ENCODE measurements at places on chromosomes 11 and 22. TPM values are rescaled to one million over a fixed set of nuclear protein-coding genes. Genes with fewer than 3 reads are reported as not detected.

The FGF19 gene
- 37.5 TPM for total RNA-seq

The CARNS1 gene
- total RNA-seq, result 1.0 TPM

The PYGM gene
- 1.7 TPM for total RNA-seq

The HOATZ gene
- not detected for total RNA-seq

The FAM227A gene
- total RNA-seq, result 3.9 TPM

The SEPTIN3 gene
- 9.3 TPM for total RNA-seq

The KCNK4 gene
- total RNA-seq, result not detected

The MMP8 gene
- not detected for total RNA-seq

The OR2D2 gene
- total RNA-seq, result 0.20 TPM

DNA sequence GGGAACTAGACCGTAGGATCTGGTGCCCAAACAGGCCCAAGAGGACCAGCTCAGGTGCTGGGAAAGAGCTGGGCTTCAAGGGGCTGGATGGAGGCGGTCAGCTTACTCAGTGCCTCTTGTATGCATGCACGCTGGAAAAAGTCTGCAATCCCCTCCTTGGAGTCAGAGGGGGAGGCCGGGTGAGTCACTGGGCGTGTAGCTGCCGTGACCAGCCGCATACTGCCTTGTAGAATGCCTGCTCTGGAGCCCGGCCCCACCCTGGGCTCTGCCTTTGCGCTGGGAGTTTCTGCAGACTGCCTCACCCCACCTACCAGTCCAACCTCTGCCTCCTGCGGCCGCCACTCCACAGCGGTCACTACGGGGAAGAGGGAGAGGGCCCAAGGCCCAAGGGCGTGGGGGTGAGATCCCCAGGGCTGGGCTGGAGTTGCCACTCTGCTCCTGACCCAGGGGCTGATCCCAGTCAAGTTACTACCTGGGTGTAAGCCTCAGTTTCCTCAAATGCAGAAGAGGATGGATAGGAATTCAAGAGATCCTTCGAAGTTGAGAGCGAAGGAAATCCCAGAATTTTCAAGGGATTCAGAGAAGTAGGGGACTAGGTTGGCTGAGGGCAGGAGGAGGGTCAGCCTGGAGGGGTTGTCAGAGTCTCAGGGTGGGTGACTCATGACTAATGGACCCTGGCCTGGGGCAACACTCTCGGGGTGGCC lies 4.2 kb downstream of the MRGPRF start:
- H3K36me3 ChIP-seq, result no peaks in the 10 kb centered on the region
- peak overlapping the region; percentile 64 for H3K27ac ChIP-seq
- no peak overlapping the region for H3K4me3 ChIP-seq
- H3K4me1 ChIP-seq, result peaks cover 38% of the 10 kb centered on the region
- H3K27me3 ChIP-seq, result no peaks in the 10 kb centered on the region

GRCh38 chr11:76237000-76237649 lies 30.8 kb upstream of the WNT11 start:
- no peaks in the 10 kb centered on the region for H3K27me3 ChIP-seq
- H3K4me3 ChIP-seq, result no peak overlapping the region
- no peak for DNase-seq
- H3K4me1 ChIP-seq, result peaks cover 19% of the 10 kb centered on the region

DNA sequence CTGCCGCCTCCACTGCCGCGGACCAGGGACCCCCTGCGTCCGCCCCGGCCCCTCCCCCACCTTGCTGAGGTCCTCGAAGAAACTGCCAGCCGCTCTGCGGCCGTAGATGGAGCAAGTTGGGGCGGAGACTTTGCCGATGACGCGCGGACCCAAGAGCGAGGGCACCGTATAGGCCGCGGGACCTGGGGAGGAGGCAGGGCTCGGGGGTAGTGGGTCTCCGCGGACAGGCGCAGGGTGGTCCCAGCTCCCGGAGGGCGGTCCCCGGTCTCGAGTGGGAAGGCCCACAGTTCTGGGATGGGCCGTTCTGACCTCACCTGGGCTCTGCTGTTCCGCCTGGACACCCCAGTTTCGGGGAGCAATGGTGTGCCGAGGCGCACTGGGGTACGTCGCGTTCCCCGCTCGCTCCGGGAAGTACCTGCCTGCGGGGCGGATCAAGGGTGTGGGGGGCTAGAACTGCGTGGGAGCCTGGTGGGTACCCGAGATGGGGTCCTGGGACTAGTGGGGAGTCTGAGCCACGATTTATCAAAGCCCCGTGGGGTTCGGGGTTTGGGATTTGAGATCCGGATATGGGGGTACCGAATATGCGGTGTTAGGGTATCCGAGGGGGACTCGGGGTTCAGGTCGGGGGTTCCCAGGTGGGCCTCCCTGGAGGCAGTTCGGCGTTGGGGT lies 1.2 kb upstream of the TYMP start:
- H3K27me3 ChIP-seq, result no peaks in the 10 kb centered on the region
- peaks cover 67% of the 10 kb centered on the region for H3K4me1 ChIP-seq
- peak; percentile 76 for DNase-seq

- H3K36me3 ChIP-seq, result no peaks in the 10 kb centered on the region
- no peak overlapping the region for H3K4me3 ChIP-seq
- no peaks in the 10 kb centered on the region for H3K4me1 ChIP-seq
- no peak overlapping the region for H3K27ac ChIP-seq
- no peaks in the 10 kb centered on the region for H3K27me3 ChIP-seq
Observed at GRCh38 chr11:42253156-42253555, 793.7 kb upstream of the LRRC4C start.

GRCh38 chr11:126698576-126698975 lies 302.0 kb downstream of the KIRREL3 start:
- H3K4me1 ChIP-seq, result no peaks in the 10 kb centered on the region
- no peak for DNase-seq
- H3K27me3 ChIP-seq, result peaks cover 37% of the 10 kb centered on the region
- no peak overlapping the region for H3K4me3 ChIP-seq
- H3K27ac ChIP-seq, result no peak overlapping the region

GRCh38 chr11:57513911-57514537 lies 1.5 kb downstream of the SLC43A1 start:
- H3K27ac ChIP-seq, result no peak overlapping the region
- H3K4me1 ChIP-seq, result peaks cover 15% of the 10 kb centered on the region
- H3K36me3 ChIP-seq, result no peaks in the 10 kb centered on the region
- DNase-seq, result no peak

- peak; percentile 56 for DNase-seq
- H3K4me1 ChIP-seq, result peaks cover 6% of the 10 kb centered on the region
- H3K27me3 ChIP-seq, result no peaks in the 10 kb centered on the region
- H3K27ac ChIP-seq, result peak overlapping the region; percentile 27
- H3K4me3 ChIP-seq, result no peak overlapping the region
Observed at GRCh38 chr11:69670158-69670845, 4.9 kb downstream of the LTO1 start.

- no peak for DNase-seq
- H3K4me3 ChIP-seq, result no peak overlapping the region
- H3K4me1 ChIP-seq, result no peaks in the 10 kb centered on the region
- H3K36me3 ChIP-seq, result no peaks in the 10 kb centered on the region
- no peaks in the 10 kb centered on the region for H3K27me3 ChIP-seq
- H3K27ac ChIP-seq, result no peak overlapping the region
Observed at GRCh38 chr11:6458352-6459098, 15.2 kb downstream of the TRIM3 start.

GRCh38 chr22:45019861-45020655 lies 10.3 kb upstream of the PHF21B start:
- DNase-seq, result no peak
- no peaks in the 10 kb centered on the region for H3K36me3 ChIP-seq
- no peaks in the 10 kb centered on the region for H3K4me1 ChIP-seq
- 0 out of 2 replicates have a peak, but pooled peaks cover 4% of the 10 kb centered on the region for H3K27me3 ChIP-seq
- H3K4me3 ChIP-seq, result no peak overlapping the region

DNA sequence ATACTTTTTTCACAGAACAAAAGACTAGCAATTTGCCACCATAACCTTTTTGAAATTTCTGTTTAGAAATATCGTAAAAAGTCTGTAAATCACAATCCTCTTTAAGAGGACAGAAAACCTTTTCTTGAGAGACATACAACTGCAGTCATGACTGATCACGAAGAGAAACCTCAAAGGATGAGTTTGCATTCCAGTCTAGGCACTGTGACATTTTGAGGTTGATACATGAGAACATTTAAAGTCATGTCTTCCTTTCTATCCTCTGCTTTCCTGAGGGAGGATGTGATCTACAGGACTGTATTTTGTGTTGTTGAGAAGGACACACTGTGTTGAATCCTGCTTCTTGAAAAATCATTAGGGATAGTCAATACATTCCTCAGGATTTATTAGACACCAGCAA lies 476.7 kb upstream of the CCDC179 start:
- H3K4me3 ChIP-seq, result no peak overlapping the region
- H3K36me3 ChIP-seq, result no peaks in the 10 kb centered on the region
- no peak for DNase-seq
- H3K27ac ChIP-seq, result no peak overlapping the region
- H3K27me3 ChIP-seq, result no peaks in the 10 kb centered on the region
- no peaks in the 10 kb centered on the region for H3K4me1 ChIP-seq

GRCh38 chr11:12544986-12545775 lies 129.0 kb upstream of the TEAD1 start:
- H3K27me3 ChIP-seq, result no peaks in the 10 kb centered on the region
- peaks cover 17% of the 10 kb centered on the region for H3K4me1 ChIP-seq
- no peak overlapping the region for H3K27ac ChIP-seq
- no peaks in the 10 kb centered on the region for H3K36me3 ChIP-seq
- no peak for DNase-seq

- no peaks in the 10 kb centered on the region for H3K36me3 ChIP-seq
- no peaks in the 10 kb centered on the region for H3K4me1 ChIP-seq
- no peak overlapping the region for H3K27ac ChIP-seq
- H3K4me3 ChIP-seq, result no peak overlapping the region
- no peak for DNase-seq
- peaks cover 4% of the 10 kb centered on the region for H3K27me3 ChIP-seq
Observed at GRCh38 chr11:128394431-128395089, 192.8 kb downstream of the ETS1 start.

DNA sequence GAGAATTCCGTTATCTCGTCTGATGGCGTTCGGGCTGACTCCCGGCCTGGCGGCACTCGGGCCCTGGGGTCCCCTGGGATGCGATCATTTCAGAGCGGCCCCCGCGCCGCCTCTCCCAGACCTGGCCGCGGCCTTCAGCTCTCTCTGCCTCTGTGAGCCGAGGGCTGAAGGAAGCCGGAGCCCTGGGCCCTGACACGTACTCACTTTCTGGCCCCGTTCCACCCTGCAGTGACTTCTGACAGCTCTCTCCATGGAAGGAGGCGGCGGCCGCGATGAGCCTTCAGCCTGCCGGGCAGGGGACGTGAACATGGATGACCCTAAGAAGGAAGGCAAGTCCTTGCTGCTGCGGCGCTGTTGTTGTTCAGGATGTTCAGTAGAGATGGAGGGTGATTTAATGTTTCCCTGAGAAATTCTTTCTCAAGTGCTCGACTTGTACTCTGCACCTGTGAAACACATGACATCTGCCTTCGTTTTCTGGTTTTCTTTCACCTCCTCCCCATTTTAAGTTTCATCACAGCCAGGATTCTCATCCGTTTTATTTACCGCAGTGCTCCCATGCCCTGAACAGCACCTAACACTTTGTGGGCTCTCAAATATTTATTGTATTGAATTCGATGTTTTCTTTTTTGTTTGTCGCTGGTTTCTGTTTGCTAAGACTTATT lies 612 bp downstream of the GTSE1 start:
- H3K27ac ChIP-seq, result peak overlapping the region; percentile 86
- H3K27me3 ChIP-seq, result no peaks in the 10 kb centered on the region
- no peak for DNase-seq
- peaks cover 30% of the 10 kb centered on the region for H3K36me3 ChIP-seq

DNA sequence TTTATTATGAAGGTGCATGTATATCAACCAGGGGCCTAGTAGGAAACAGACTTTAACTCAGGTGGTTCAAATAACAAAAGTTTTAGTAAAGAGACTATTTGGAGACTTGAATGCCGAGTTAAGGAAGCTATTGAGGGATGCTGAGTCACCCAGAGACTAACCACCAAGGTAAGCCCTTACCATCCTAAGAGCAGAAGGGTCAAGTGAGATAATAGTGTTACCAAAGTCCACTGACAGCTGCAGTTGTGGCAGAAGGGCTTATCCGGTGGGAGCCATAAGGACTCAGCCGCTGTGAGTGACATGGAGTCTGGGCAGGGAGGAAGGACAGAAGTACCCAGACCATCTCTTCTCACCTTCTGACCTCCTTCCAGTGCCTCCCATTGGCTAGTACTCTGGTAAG lies 134.0 kb downstream of the INSC start:
- H3K4me3 ChIP-seq, result no peak overlapping the region
- no peak overlapping the region for H3K27ac ChIP-seq
- H3K4me1 ChIP-seq, result no peaks in the 10 kb centered on the region
- no peaks in the 10 kb centered on the region for H3K36me3 ChIP-seq
- H3K27me3 ChIP-seq, result 0 out of 2 replicates have a peak, but pooled peaks cover 3% of the 10 kb centered on the region

DNA sequence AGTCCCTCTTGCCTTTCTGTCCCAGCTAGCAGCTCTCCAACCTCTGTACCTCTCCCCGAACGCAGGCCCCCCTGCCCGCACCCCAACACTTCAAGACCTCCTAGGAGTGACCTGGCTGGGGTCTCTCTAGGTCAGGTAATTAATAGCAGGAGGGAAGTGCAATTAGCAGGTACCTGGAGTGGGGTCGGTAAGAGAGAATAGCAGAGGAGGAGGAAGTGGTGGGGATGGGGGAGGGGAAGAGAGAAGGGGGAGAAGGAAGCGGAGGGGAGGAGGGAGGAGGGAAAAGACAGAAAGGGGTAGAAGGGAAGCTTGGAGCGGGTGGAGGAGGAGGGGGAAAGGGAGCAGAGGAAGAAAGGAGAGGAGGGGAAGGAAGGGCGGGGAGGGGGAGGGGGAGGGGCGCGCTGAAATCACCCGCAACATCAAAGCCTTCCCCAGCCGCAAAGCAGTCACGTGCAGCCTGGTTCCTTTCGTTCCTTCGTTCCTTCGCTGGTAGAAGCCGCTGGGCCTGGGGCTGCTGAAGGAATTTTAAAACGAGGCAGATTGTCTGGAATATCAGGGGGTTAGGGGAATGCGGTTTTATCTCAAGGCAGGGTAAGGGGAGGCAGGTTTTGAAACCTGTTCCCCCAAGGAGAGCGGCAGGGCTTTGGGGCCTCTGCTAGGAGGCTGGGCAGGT lies 29.3 kb upstream of the TCF20 start:
- peaks cover 30% of the 10 kb centered on the region for H3K4me1 ChIP-seq
- H3K36me3 ChIP-seq, result no peaks in the 10 kb centered on the region
- H3K27ac ChIP-seq, result no peak overlapping the region
- no peak overlapping the region for H3K4me3 ChIP-seq

GRCh38 chr11:86152006-86152862 lies 83.3 kb upstream of the PICALM start:
- no peaks in the 10 kb centered on the region for H3K4me1 ChIP-seq
- H3K4me3 ChIP-seq, result no peak overlapping the region
- DNase-seq, result no peak
- H3K36me3 ChIP-seq, result no peaks in the 10 kb centered on the region
- no peak overlapping the region for H3K27ac ChIP-seq
